CMK (cell line): ENCODE measurements at places on chromosomes 13 and 19.

GRCh38 chr13:34808649-34809048 is 133.4 kb upstream of the NBEA start:
- DNase-seq, result no peak

- no peak for DNase-seq
Measured at GRCh38 chr13:28718196-28718542, 601 bp downstream of the SLC46A3 start.

- DNase-seq, result no peak
Measured at GRCh38 chr13:110133425-110134235, 173.3 kb downstream of the COL4A1 start.

DNA sequence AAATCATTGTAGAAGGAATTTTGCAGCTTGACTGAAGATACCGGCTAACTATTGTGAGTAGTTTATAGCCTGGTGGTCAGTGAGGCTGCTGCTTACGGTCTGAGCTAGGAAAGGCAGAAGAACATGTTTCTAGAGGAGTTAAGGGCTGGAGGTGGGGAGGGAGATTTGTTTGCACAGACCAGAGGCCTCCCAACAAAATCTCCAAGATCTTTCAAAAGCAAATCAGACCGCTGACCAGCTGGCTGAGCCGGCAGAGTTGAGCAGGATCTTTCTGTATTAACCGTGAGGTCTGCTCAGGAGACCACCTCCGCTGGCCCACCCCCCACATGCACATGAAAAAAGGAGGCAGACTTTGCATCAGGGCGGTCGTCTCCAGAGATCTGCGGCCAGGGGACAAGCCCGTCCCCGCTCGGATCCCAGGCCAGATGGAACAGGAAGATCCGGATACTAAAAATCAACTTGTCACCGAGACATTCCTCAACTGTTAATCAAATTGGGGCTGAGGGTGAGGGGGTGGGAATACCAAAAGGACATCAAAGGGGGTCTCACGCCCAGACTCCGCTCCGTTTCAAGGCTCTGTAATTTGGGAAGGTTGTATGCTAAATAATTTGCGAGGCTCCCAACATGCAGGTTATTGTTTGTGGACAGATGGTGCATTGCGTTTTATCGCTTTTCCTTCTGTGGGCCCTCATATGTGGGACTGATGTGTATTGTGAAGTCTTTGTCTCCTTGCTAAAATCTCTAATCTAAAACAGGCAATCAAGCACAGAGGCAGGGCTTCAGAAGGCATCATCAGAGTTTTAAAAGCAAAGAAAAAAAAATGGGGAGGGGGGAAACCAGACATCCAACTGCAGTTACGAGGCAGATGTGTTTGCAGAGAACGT is 319.0 kb downstream of the ZNF536 start:
- no peak for DNase-seq

- no peak for DNase-seq
Measured at GRCh38 chr13:73519396-73520116, 460.8 kb downstream of the KLF5 start.

DNA sequence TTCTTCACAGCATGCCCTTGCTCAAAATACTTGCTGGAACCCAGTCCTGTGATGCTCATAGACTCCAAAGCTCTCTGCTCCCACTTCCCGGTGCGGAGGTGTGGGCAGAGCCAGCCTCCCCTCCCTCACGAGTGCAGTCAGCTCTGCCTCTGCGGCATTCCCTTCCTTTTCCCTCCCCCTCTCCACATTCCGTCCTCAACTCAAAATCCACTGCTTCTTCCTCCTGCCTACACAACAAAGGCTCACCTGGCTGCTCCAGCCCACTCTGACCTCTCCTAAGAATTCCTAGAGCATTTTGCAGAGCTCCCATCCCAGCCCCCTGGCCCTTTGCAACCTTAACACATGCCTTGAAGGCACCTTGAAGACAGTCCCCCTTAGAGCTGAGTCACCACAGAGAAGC is 527.9 kb downstream of the MYO16 start:
- DNase-seq, result no peak

GRCh38 chr13:40694426-40694825 is 28.0 kb upstream of the FOXO1 start:
- no peak for DNase-seq
